ENCODE measurements at places on chromosomes 12 and 14.
A peak's percentile ranks its signal among the peaks of the same experiment; 100 is the strongest.

GRCh38 chr14:66827182-66827581 lies 319.2 kb downstream of the GPHN start:
- DNase-seq = no peak

DNA sequence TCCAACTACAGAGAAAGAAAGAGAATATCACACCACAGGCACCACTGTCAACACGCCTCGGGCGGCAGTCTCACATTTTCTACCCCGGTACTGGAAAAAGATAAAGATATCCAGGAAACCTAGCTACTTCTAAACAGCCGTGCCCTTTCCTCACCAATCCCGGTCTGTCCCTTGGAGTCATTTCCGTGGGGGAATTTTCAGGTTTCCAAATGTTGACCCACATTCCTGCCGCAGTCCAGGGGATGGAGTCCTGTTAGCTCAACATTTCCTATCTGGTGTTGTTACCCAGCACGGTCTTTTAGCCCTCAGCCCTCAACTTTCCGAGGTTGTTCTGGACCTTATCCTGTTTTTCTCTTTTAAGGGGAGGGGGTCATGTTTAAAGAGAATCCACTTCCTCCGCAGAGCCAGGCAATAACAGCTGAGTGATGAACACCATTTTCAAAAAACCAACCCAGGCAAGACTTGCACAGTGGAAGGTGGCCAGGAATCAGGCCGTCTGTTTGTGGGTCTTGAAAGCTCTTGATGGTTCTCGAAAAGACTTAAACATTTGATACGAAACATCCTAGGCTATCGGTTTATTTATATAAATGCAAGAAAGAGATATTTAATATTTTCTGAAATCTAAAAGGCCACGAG lies 4.6 kb downstream of the SSH1 start:
- DNase-seq = no peak

DNA sequence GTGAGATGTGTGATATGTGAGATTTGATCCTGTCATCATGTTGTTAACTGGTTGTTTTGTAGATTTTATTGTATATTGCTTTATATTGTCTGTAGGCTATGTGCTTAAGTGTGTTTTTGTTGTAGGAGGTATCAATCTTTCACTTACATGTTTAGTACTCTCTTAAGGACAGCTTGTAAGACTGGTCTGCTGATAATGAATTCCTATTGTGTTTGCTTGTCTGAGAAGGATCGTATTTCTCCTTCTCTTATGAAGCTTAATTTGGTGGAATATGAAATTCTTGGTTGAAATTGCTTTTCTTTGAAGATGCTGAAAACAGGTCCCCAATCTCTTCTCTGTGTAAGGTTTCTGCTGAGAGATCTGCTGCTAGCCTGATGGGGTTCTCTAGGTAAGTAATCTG lies 94.5 kb upstream of the ARHGAP5 start:
- DNase-seq = no peak

DNA sequence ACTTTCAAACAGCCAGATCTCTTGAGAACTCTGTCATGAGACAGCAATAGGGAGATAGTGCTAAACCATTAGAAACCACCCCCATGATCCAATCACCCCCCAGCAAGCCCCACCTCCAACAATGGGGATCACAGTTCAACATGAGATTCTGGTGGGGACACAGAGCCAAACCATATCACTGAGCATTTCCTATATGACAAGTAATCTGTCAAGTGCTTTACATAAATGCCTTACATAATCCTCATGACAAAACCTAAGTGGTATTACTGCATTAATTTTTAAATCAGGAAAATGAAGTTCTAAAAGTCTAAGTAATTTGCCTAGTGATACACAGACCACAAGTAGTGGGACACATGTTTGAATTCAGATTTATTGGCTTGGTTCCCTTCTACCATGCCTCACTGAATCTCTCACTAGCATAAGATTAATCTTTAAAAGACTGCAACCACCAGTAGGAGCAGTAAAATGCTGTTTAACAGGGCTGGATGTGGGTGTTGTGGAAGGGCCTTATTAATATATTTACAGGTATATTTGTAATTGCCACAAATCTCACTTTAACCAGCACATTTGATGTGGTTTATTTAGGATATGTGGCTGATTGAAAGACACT lies 323.1 kb upstream of the FBXO33 start:
- no peak for DNase-seq

DNA sequence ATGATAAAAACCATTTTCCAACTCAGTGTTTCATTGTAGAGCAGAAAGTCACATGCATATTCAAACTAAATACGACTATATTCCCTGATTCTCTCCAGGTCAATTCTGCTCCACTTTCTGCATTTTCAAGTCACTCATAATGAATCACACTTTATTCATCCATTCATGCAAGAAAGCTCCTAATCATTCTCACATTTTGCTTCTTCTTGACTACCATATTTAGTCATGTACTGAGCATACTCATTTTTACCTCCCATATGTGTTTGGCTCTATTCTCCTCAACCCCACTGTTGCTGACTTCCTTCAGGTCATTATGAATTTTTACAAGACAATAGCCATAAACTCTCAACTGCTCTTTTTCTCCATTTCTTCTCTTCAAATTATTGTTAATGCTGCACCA lies 43.4 kb upstream of the PIK3C2G start:
- DNase-seq = no peak

DNA sequence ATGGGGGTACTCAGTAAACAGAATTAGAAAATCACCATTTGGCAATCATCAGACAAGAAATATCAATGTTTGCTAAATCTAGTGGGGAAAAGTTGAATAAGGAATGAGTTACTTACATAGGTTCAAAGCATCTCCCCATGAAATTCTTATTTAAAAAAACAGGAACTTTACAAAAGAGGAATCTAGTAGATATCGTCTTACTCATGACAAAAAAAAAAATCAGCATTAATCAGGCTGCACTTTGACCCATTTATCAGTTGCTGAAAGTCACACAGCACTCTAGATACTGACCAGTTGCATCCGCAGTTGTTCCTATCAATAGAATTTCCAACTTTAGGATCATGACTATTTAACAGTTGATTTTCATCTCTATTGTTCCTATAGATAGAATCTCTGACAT lies 5.8 kb upstream of the DICER1 start:
- DNase-seq = no peak

DNA sequence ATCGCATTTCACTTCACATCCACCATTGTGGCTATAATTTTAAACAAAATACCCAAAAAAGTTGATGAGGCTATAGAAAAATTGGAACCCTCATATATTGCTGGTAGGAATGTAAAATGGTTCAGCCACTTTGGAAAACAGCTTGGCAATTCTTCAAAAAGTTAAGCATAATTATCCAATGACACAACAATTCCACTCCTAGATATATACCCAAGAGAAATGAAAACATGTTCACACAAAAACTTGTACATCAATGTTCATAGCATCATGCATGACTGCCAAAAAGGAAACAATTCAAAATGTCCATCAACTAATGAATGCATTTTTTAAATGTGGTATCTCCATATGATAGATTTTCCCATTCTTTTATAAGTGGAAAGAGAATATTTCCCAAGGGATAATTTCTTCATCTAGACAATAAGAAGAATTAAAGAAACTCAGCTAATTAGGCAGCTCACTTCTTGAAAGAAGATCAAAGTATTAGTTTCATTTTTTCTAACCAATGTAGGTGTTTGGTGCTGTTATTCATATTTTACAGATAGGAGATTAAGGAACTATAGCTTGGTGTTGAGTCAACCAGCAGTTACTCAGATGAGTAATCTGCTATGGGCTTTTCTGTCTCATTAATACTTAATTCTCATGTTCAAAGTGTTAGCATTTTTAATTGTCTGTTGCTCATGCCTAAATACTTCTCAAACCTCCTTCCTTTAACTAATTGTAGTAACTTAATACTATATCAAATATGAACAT lies 32.8 kb downstream of the YEATS4 start:
- DNase-seq = peak; percentile 30

GRCh38 chr12:109291117-109291516 lies 18.0 kb downstream of the FOXN4 start:
- DNase-seq = no peak

DNA sequence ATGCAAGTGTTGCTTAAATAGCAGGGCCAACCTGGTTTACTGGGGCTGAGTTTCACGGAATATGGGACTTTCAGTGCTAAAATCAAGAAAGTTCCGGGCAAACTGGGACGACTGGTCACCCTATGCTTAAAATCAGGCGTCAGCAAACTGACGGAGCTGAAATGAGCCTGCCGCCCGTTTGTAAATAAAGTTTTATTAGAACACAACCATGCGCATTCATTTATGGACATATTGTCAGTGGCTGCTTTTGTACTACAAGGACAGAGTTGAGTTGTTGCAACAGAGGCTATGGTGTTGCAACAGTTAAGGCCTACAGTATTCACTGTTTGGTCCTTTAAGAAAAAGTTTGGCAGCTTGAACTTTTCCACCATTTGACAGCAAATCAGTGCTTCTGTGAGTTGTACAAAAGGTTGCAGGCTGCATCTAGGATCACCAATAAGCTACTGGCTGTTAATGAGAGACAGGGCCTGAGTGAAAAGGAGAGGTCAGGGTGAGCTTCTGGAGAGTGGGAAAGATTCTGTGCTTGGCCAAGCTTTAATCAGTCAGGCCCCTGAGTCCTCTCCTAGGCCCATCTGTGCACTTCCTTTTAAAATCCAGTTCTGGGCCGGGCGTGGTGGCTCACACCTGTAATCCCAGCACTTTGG lies 13.3 kb downstream of the SELPLG start:
- no peak for DNase-seq

- peak; percentile 11 for DNase-seq
Measured at GRCh38 chr12:4579305-4580102, 17.5 kb downstream of the DYRK4 start.

DNA sequence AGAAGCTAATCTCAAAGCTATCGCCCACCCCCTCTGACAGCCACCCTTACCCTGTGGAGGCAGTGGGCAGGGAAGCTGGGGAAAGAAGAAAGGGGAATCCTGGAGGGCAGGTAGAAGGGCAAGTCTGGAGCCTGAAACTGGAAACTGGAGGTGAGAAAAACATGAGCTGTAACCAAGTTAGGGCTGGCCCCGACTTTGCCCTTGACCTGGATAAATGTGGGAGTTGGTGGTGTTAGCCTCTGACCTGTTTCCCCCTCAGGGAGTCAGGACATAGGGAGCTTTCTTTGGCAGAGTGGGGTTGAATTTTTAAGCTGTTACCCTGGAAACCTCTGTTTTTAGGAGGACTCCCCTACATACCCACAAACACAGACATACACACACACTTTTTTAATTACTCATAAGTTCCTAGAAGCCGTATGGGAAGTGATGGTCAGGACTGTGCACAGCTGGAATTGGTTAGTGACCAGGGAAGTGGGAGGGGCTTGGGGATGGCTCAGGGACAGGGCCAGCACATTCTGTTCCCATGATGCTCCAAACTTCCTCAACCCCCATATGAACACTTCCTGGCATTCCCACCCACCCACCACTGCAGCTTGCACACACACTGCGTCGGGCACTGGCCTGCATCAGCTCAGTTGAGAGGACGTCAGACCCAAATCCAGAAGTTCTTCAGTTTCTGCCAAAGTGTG lies 5.0 kb upstream of the MMP19 start:
- peak; percentile 44 for DNase-seq

- no peak for DNase-seq
Measured at GRCh38 chr12:30691122-30691879, 4.4 kb downstream of the IPO8 start.

- DNase-seq = no peak
Measured at GRCh38 chr14:31703056-31703455, 141.9 kb downstream of the NUBPL start.

GRCh38 chr12:31324116-31324844 lies 1.7 kb downstream of the SINHCAF start:
- DNase-seq = peak; percentile 74

- DNase-seq = no peak
Measured at GRCh38 chr12:50087151-50087550, 2.0 kb downstream of the SMARCD1 start.

GRCh38 chr14:96584907-96585671 lies 82.9 kb downstream of the PAPOLA start:
- no peak for DNase-seq

- peak; percentile 63 for DNase-seq
Measured at GRCh38 chr12:25806271-25806670, 152.2 kb upstream of the RASSF8 start.

- DNase-seq = no peak
Measured at GRCh38 chr14:100893760-100894159, 9.8 kb downstream of the RTL1 start.

GRCh38 chr14:55609681-55610080 lies 29.7 kb downstream of the KTN1 start:
- no peak for DNase-seq

DNA sequence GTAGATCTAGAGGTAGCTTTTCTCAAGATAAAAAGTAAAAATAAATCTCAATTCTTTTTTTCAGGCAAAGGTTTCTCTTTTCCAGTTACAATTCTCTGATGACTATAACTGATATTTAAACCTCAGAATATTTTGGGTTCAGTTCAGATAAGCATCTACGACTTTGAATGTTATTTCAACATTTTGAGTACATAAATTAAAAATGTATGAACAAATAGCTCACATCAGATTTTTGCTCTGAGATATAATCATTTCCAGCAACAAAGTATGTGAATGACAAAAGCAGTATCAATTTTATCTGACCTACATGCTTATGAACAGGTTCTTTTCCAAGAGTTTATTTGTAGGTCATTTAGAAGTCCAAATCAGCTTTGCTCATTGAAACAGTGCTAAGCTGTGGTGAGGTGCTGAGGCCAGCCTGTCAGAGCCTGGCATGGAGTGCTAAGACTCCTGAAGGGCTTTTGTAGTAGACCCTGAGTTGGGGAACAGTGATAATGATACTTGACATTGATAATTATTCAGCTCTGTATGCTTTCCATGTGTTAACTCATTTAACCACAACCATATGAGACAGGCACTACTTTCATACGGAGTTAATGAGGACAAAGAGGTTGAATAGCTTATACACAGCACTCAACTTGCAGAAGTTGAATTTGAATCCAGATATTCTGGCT lies 205.0 kb upstream of the DCN start:
- no peak for DNase-seq

- no peak for DNase-seq
Measured at GRCh38 chr14:103022002-103022684, 35.2 kb downstream of the CDC42BPB start.

- no peak for DNase-seq
Measured at GRCh38 chr12:1170411-1170810, 179.4 kb downstream of the ERC1 start.

DNA sequence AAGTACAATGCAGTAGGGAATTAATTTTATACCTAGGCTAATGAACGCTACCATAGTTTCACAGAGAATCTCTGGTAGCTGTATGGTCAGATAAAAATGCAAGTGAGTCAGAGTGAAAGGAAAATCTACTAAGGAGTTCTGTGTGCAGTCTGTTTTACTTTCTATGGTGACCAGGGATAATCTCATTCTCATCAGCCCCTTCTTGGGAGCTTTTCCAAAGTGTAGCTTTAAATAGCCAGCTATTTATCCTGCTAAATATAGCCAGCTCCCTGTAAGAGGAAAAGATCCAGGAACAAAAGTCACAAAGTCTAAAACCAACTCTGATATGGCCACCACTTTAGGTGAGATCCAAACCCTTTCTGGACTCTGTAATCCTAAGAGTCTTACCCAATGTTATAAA lies 75.5 kb downstream of the TMEM116 start:
- no peak for DNase-seq

DNA sequence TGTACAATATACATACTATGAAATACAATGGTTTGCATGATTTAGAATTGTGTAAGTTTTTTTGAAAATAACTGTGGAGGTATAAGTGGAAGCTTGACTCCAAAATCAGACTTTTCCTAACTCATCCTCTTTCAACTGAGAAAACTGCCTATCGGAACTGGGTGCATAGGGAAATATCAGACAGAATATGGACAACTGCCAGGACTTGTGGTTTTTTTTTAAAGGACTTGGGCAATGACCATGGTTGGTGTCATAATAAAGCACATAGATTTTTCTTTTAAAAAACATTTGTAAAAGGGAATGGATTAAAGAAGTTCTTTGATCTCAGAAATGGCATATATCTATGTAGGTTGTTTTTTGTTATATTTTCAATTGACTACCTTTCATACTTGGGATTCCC lies 53.3 kb upstream of the LRRK2 start:
- DNase-seq = no peak

All from activated CD4-positive, alpha-beta T cell treated with anti-CD3 and anti-CD28 coated beads, Interleukin-2, amount 50 U/mL, for 16 hours (primary cell).